ENCODE measurements at places on chromosomes 16 and 17.

DNA sequence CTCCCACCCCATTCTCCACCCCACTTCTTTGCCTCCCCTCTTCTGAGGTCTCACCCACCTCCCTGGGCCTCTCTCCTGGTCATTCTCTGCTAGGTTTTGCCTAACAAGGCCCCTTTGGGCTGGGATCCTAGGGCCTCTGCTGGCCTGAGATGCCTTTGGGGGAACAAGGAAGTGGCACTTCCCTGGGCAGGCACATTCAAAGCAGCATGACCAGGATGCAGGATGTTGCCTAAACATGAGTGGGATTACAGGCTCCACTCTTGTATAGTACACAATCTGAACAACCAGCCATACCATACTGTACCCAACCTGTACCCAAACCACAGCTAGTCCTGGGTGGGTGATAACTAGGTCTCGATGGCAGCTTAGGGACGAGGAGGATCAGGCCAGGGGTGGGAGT is 9.0 kb downstream of the GALK1 start:
- no peak for DNase-seq

DNA sequence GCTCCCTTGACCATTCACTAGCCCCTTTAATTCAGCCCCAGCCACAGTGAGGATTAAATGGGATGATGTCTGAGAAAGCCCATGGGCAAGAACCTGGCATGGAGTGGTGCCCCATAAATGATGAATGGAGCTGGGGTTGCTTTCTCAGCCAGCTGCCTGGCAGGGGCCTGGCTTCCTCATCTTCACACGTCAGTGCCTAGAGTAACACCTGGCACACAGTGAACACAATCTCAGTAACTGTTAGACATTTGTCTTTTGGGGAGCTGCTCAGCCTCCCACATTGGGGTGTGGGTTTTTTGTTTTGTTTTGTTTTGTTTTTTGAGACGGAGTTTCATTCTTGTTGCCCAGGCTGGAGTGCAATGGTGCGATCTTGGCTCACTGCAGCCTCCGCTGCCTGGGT is 47.5 kb upstream of the MEOX1 start:
- DNase-seq, result no peak

GRCh38 chr17:4500191-4500571 is 1.5 kb downstream of the SPNS2 start:
- DNase-seq, result no peak

- DNase-seq, result no peak
Observed at GRCh38 chr16:74743668-74744299, 30.8 kb downstream of the FA2H start.

- DNase-seq, result no peak
Observed at GRCh38 chr17:17116406-17116805, 74.1 kb downstream of the MPRIP start.

DNA sequence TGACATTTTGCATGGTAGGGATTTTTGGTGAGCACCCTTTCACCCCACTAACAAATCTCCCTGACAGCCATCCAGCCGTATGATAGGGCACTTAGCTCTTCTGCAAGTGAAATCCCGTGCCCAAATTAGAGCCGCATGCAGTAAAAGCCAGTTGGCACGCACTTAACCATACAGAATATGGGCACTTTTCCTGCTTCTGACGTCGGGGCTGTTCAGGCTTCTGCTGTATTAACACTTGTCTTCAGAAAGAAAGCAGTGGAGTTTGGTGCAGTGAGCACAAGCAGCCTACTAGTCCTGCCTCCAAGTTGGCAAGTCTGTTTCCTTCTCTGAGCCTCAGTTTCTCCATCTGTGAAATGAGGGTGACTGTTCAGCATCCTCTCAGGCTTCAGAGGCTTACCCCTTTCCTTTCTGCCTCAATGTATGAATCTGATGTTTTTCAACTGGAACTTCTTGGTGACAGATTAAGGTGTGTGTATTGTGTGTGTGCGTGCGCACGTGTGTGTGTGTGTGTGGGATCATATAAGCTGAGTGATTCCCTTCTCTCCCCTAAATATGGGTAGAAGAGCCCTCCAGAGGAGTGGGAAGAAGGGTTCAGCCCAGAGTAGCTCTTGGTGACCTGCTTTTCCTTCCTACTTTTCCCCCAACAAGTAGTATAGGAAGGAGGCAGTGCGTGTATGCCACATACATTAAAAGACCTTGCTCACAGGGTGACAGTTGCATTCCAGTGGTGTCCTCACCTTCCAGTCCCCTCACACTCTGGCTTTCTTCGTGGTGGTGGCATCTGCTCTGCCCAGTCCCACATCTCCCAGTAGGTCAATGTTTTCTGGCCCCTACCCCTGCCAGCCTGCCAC is 19.0 kb downstream of the IGF2BP1 start:
- no peak for DNase-seq

- no peak for DNase-seq
Observed at GRCh38 chr16:1199347-1200013, 25.6 kb downstream of the TPSG1 start.

DNA sequence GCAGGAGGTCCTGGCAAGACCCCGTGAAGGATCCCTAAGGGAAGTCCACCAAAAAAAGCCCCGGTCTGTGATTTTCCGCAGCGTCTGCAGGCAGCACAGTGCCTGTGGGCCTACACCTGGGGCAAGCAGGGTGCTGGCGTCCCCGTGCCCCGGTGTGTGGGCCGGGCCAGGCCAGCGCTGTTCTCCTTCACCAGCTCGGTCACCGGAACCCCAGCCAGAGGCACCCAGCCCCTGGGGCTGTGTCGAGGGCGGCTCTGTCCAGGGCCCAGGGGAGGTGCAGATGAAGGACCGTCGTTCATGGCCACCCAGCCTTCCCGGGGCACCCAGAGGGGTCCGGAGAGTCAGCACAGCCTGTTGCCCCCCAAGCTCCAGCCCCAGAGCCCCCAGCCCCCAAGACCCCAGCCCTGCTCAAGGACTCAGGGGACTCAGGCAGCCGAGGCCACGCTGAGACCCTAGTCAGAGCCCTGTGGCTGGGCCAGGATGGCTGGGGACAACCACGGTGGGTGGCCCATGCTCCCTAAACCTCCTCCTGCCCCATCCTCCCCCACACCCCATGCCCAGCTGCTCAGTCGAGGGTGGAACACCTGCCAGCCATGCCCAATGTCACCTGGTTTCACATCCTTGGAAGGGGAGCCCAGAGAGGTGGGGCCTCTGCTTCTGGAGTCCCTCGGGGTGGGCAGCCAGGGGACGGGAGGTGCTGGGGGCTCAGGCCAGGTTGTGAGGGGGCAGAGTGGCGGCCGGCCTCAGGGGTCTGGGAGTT is 5.7 kb upstream of the C1QTNF8 start:
- DNase-seq, result no peak

DNA sequence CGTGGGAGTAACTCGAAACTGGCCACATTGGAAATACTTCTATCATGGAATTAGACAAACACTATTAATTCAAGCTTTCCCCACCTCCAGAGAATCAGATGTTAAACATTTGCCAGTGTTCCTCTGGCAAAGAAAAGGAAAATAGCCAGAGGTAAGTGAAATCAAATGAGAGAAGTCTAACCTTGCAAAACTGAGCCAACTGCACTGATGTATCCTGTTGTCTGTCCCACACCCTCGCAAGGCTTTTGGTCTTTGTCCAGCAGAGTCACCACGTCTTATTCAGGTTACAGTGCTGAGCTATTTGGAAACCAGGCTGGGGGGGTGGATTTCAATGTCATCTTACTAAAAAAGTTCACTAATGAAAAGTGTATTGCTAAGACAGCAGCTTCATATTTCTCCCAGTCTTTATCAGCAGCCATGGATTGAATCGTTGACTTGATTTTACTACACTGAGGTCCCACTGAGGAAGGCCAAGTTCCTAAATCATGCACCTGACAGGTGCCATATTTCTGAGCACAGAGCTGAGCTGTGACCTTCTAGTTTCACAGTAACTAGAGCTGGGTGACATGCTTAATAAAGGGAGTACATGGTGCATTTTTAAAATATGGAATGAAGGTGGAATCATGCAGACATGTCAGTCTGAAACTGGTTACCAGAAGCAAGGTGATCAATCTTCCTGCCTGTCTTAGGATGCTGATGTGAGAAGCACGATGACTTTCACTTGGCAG is 85.2 kb upstream of the HSBP1 start:
- no peak for DNase-seq

DNA sequence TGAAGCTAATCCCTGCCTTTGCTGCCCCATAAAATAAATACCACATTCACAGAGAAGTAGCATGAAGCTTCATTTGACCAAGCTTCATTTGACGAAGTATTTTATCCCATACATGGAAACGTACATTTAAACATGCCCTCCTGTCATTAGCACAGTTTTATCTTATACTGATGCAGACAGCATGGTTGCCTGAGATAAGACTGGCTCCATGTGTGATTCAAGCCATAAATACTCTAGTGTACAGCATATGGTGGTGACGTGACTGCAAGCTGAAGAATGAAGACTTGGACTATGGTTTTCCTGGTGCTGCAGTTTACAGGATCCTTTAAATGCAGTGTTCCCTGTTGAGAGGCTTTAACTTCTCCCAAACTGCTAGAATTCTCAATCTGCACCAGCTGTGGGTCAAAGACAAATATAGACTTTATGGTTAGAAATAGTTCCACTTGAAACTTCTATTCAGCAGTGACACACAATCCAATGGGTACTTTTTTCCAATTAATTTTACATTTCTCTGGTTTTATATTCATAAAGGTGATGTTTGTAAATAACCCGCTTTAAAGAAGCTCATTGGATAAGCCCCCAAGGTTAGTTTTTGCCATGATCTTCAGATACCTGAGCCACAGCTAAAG is 64.9 kb downstream of the CYB561 start:
- no peak for DNase-seq

- DNase-seq, result no peak
Observed at GRCh38 chr17:35531160-35531559, 6.3 kb downstream of the SLFN12L start.

DNA sequence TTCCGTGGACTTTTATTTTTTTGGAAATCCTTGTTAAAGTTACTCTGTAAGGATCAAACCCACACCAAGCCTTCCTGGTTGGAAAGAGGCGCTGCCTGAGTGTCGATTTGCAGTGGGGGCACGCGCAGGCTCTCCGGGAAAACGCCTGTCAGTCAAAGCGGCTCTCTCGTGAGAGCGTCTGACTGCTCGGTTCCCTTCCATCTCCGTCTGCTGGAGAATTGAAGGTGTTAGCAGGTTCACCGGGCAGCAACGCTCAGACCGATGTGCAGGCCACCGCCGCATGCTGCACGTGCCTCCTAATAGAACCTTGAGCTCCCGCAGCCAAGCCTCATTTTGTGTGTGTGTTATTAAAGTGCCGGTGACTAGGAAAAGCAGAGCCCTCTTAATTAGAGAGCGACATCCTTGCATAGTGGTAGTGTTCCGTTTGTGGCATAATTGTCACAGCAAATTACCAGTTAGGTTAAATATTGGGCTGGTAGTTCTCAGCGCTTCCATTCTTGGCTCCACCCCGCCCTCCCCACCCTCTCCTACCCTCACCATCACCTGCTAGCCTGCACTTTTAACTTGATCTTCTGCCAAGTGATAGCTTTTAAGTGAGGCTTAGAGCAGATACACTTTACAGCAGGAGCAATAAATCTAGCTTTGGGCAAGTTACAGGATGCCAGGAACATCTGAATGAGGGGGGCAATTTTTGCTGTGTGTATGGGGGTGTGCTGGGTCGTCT is 75.5 kb downstream of the RPA1 start:
- no peak for DNase-seq

DNA sequence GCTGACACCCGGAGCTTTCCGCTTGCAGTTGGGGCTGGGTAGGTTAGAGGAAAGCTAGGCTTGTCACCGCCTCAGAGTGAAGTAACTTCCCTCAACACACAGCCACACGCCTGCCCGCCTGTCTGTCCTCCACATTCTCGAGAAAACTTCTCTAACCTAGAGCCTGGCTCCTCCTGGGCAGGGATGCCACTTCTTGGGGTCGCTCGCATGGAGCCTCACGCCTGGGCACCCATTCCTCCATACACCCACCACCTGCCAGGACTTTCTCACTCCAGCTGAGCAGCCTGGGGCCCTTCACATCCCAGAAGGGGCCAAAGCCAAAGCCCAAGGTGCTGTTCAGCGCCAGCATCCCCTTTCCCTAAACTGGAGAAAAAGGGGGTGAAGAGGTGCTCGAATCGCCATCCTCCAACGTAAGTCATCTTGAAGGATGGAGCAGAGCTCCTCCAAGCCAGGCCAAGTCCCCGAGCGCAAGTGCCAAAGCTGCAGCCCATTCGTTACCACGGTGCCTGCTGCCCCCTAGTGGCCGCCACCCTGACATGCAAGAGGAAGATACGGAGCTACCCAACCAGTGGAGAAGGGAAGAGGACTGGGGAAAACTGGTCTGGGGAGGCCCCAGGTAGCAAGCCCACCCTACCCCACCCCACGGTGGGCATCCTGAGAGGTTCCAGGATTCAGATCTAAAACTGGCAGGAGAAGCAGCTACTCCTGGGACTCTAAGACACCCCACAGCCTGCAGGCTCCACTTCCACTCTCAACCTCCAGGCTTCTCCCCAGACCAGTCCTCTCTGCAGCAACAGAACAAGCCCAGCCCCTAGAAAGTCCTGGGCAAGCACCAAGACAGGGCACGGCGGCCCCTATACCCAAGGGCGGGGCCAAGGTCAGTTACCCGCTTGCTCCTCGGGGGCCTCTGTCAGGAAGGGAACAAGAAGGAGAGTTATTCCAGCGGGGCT is 63.1 kb downstream of the MYO18A start:
- no peak for DNase-seq

DNA sequence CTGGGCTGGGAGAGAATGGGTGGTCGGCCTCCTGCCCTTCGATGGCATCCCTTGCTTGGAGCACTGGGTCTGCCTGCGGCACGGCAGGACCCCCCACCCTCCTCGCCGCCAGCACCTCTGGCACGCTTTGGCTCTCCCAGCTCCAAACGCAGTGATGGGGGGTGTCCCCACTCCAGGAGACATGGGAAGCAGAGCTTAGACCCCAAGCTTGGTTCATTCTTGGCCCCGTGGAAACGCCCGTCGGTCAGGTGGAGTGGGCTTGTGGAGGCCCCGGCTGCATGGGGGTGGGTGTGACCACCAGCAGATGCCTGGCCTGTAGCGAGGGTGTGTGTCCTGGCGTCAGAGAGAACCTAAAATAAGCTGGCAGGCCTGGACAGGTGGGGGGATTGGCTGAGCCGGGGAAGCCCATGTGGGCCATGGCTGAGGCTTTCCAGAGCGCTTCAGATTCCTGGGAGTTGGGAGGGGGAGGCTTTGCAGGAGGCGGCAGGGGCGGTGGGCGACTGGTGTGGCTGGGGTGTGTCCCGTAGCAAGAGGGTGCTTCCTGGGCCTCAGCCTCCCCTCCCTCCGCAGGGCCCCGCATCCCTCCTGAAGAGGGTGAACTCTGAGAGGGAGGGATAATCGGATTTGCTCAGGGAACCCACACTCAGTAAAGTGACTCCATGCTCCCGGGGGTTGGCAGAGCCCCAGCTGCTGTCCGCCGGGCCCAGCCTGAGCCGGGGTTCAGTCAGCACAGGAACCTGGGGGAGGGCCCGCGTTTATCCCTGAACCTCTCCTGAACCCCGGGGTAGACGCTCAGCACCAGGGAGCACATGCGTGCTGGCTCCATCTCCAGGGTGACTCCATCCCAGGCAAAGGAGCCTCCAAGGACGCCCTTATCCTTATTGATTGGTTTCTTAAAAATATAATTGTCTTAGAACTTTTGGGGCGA is 3.4 kb downstream of the CACNA1H start:
- DNase-seq, result no peak

- no peak for DNase-seq
Observed at GRCh38 chr17:57785022-57785421, 39.9 kb upstream of the CCDC182 start.

- DNase-seq, result no peak
Observed at GRCh38 chr16:68089067-68089466, 3.9 kb downstream of the NFATC3 start.
